ENCODE measurements at places on chromosomes 3 and 15.

DNA sequence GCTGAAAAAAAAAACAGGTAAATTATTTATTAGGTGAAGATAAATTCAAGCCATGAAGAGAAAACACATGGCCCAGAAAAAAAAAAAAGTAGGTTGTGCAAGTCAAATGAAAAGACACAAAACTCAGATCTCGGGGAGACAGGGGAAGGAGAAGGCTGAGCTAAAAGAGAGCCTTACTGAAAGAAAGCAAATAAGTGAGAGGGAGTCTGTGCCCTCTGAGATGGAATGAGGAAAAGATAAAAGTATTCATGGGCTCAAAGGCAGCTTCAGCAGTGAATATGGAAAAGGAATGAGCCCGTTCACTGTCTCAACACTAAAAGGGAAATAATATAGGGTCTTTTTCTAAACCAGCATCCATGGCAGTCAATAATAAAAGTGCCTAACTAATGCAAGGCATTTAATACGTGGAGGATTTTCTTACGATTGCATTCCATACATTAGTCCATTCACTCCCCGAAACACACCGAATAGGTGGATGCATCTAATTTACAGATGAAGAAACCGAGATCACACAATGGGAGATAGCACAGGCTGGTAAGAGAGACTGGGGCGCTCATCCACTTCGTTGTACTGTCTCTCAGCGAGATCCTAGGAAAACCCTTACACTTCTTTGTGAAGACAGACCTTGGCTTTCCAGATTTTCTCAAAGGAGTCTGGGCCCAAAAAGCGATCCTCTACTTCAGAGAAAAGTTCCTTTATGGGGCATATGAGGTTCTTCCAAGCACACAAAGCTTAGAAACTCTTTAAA lies 1.1 kb downstream of the TFDP2 start:
- no peak for DNase-seq

DNA sequence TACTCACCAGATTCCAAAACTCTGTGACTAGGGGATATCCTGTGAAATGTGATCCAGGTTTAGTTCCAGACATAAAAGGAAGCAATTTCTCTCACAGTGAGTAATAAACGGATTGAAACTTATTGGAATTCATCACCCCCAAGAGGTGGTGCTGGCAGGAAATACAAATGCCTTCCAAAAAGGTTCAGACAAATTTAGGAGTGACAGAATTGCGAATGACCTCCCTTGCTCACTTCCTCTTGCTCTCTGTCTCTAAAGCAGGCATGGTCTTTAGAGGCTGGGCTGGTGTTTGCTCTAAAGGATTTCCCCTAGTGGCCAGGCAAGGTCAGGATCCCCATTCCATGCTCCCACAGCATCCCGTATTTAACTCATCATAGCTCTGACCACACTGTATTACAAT lies 449.4 kb upstream of the PPP2R3A start:
- no peak for DNase-seq

DNA sequence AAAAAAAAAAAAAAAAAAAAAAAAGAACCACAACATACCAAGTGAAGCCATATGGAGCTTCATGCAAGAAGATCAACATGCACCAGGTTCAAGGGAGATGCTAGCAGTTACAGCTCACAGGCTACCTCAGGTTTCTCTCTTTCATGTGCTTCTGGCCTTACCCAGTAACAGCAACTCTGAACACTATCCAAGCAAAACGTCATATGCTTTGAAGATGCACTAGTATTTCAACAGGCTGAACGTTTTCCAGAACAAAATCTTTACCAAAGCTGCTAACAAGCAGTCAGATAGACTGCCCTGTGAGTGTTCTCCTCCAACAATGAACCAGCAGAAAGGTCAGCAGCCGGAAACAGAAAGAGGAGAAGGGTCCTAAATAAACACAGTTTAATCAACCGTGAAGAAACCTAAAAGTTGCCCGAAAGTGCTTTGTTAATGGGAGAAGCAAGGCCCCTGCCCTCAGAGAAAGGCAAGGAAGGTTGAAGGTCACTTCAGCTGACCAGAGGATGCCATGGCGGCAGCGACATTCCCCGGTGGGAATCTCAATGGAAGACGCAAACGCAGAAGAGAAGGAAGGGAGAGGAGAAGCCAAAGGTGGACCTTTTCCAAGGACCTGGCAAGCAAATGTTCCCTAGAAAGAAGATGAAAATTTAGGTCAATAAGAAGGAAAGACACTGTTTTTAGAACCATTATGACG lies 80.1 kb downstream of the CCNL1 start:
- DNase-seq: no peak

DNA sequence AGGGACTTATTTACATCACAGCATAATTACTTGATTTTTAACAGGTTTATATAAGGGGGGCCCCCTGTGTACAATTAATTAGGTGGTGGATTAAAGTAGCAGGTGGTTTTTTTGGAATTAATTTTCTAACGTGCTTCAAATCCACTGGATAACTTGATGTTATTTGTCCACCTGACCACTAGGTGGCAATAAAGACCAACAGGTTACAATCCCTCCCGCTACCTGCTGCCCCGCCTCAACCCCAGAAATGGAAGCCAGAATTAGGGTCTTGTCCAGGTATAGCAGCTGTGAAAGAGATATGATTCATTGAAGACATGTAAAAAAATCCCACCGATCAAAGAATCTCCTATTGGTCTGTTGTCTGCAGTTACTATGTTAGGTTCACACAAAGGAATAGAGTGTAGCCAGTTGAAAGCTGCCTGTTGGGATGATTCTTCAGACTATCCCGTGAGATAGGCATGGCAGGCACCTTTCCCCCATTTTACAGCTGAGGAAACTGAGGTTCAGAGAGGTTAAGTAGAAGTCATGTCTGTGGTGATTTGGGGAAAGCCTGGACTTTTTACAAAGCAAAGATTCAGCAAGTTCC lies 44.0 kb downstream of the MFSD1 start:
- peak; percentile 14 for DNase-seq

- no peak for DNase-seq
Observed at GRCh38 chr3:87627316-87627715, 350.9 kb upstream of the POU1F1 start.

GRCh38 chr3:181253796-181254195 lies 264.3 kb upstream of the DNAJC19 start:
- no peak for DNase-seq

DNA sequence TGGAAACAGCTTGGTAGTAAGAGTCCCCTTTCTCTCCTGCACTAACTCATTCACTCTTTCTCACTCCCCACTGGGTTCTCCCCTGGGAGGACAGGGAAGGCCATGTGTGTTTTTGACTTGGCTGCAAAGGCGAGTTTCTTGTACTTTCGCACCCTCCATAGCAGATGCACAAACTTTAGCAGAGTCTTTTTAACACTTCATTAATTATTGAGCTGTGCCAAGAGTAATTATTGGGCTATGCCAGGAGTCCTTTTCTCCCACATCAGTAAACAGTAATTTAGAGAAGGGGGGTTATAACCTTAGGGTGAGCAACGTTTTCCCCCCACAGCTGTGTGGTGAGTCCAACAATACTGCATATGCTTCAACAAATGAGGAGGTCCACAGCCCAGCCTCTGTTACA lies 224.4 kb upstream of the ATP11B start:
- DNase-seq: no peak

- DNase-seq: no peak
Observed at GRCh38 chr15:95368191-95368590, 962.3 kb upstream of the NR2F2 start.

- no peak for DNase-seq
Observed at GRCh38 chr3:61632568-61633175, 71.3 kb downstream of the PTPRG start.

DNA sequence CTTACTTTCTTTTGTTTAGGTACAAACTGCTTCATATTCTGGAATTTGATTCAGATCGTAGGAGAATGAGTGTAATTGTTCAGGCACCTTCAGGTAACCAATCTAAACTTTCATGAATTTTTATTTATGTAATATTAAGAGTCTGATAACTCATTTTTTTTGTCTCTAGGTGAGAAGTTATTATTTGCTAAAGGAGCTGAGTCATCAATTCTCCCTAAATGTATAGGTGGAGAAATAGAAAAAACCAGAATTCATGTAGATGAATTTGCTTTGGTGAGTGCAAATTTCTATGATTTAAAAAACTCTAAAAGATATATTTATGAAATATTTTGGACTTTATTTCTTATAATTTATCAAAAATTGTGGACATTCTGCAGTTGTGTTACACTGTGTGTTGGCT lies 75.8 kb downstream of the ATP11B start:
- DNase-seq: no peak

- no peak for DNase-seq
Observed at GRCh38 chr3:24480497-24480896, 14.2 kb downstream of the THRB start.

DNA sequence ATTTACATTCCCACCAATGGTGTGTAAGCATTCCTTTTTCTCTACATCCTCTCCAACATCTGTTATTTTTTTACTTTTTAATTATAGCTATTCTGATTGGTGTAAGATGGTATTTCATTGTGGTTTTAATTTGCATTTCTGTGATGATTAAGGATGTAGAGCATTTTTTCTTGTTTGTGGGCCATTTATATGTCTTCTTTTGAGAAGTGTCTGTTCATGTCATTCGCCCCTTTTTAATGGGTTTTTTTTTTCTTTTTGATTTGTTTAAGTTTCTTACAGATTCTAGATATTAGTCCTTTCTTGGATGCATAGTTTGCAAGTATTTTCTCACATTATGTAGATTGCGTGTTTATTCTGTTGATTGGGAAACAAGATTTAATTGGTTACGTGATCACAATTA lies 14.2 kb downstream of the RAP2B start:
- no peak for DNase-seq

Measured in activated T-cell treated with anti-CD3 and anti-CD28 coated beads for 4 hours (primary cell).